Transverse colon (tissue), 4 donors: ENCODE measurements at places on chromosomes 13 and 19. TPM values are rescaled to one million over a fixed set of nuclear protein-coding genes. Genes with fewer than 3 reads are reported as not detected.

Gene S1PR5
- total RNA-seq, result not detected

GRCh38 chr19:44927746-44928145 lies 13.3 kb downstream of the APOC1 start:
- no peaks in the 10 kb centered on the region for H3K36me3 ChIP-seq
- H3K4me1 ChIP-seq, result peaks cover 29% of the 10 kb centered on the region
- no peaks in the 10 kb centered on the region for H3K27me3 ChIP-seq
- H3K4me3 ChIP-seq, result no peak overlapping the region

DNA sequence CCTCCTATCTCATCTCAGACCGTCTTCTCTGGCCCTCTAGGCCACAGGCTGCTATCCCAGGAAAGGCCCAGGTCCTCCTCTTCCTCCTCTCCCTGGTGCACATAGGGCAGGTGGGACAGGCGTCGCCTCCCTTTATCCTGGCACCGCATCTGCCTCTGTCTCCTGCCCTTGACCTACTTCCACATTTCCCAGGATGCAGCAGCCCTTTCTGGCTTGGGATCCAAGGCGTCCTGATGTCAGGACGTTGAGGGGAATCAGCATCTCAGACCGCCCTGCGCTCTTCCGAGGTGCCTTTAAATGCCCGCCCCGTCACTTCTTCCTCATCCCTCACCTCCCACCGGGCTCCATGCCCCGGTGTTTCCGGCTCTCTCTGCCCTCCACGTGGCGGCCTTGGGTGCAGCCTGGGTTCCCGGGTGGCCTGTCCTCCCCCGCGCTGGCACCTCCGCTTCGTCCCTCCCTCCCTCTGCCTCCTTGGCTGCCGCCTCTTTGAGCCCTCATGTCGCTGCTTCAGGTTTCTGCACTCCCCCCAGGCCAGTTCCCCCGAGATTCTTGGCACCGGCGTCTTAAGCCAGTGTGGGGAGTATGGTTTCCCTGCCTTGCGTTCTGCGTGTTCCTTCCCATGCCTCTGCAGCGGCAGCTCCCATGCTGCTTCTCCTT lies 66.3 kb downstream of the KDM4B start:
- H3K4me1 ChIP-seq, result no peaks in the 10 kb centered on the region
- H3K27me3 ChIP-seq, result no peaks in the 10 kb centered on the region
- no peak for DNase-seq

DNA sequence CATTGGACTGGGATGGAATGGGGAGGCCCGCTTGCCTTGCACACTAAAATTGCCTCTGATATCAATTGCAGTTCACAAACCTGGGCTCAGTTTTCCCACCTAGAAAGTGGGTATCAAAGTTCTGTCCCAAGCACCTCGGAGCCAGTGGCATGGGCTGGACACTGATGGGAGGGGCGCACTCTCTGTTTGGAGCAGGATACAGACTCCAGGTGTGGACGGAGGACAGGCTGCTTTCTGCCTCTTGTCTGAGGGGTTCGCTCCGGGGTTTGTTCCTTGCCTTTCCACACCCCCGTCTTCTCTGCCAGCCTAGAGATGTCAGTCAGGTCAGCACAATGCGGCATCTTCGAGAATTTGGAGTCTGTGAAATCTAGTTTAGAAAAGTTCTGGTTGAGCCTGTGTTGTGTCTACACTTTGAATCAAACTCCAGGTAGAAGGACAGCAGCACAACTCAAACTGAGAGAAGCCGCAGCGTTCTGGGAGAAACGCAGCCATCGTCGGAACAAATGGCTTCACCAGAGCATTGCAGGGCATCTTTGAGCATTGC lies 141.9 kb downstream of the TEX29 start:
- no peak overlapping the region for H3K4me3 ChIP-seq
- H3K27ac ChIP-seq, result no peak overlapping the region
- no peaks in the 10 kb centered on the region for H3K36me3 ChIP-seq
- no peak for DNase-seq
- peaks cover 34% of the 10 kb centered on the region for H3K27me3 ChIP-seq
- no peaks in the 10 kb centered on the region for H3K4me1 ChIP-seq

DNA sequence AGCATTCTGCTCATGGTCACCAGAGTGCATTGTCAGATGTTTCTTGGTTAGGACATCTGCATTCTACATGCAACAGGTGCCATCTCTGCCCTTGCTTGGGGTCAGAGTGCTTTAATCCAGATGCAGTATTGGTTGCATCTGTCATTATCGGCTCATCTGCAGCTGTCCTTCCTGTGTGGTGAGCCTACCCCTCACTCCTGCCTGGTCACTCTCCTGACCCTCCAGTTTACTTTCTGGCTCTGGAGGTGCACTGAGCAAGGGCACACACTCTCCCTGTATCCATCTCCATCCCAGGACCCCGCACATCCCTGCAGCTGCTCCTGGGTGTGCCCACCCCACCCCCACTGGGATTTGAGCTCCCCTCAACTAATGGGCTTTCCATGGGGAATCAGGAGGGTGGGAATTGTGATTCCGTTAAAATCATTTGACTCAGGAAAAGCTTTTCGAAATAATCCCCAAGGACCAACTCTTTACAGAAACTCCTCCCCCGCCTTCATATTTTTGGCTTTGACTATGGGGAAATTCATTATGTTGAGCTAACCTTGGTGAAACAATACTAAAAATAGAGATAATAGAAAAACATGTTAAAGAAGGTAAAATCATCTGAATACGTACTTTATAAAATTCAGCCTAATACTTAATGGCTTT lies 70.2 kb downstream of the COL4A2 start:
- no peak for DNase-seq
- no peaks in the 10 kb centered on the region for H3K27me3 ChIP-seq
- H3K4me1 ChIP-seq, result peaks cover 10% of the 10 kb centered on the region

DNA sequence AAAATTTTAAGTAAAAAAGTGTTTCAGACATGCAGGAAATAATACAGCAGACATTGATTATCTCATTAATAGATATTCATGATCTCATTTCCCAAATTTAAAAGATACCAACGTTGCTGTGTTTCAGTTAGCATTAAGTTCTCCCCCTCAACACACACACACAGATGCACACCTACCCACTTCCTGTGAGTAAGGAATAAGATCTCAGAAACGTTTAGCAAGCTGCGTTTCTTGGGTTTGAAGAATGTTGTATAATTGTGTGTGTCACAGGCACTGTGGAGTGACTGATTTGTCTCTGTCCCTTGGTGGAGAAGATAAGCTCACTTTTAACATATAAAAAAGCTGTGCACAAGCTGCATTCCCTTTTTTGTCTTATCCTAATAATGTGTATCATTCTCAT lies 196.8 kb downstream of the PDS5B start:
- H3K27me3 ChIP-seq, result no peaks in the 10 kb centered on the region
- H3K4me3 ChIP-seq, result no peak overlapping the region
- no peaks in the 10 kb centered on the region for H3K4me1 ChIP-seq
- no peak for DNase-seq
- peaks cover 9% of the 10 kb centered on the region for H3K36me3 ChIP-seq
